ENCODE measurements at places on chromosomes 7 and 10.

GRCh38 chr10:75091146-75091545 is 20.3 kb upstream of the SAMD8 start:
- DNase-seq, result no peak

- no peak for DNase-seq
Measured at GRCh38 chr10:61628151-61628874, 34.4 kb upstream of the CABCOCO1 start.

- no peak for DNase-seq
Measured at GRCh38 chr7:117110480-117111315, 157.4 kb downstream of the ST7 start.

GRCh38 chr10:102291221-102291905 is 46.0 kb downstream of the GBF1 start:
- DNase-seq, result no peak

GRCh38 chr10:120927352-120927751 is 76.2 kb downstream of the WDR11 start:
- DNase-seq, result no peak

DNA sequence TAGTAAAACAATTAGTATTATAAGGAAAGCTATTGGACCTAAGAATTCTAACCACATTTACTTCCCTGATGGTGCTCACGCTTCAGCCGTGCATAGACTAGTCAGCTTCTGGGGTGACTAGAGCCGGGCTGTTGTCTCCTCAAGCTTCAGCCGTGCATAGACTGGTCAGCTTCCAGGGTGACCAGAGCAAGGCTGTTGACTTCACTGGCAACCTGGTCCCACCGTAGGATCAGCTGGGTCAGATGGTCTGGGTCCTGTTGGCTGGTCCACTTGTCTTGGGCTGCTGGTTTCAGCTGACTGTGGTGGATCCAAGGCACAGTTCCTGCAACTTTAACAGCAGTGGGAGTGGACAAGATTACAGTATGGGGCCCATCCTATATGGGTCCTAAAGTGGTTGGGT is 99.4 kb downstream of the TRIM24 start:
- DNase-seq, result no peak

DNA sequence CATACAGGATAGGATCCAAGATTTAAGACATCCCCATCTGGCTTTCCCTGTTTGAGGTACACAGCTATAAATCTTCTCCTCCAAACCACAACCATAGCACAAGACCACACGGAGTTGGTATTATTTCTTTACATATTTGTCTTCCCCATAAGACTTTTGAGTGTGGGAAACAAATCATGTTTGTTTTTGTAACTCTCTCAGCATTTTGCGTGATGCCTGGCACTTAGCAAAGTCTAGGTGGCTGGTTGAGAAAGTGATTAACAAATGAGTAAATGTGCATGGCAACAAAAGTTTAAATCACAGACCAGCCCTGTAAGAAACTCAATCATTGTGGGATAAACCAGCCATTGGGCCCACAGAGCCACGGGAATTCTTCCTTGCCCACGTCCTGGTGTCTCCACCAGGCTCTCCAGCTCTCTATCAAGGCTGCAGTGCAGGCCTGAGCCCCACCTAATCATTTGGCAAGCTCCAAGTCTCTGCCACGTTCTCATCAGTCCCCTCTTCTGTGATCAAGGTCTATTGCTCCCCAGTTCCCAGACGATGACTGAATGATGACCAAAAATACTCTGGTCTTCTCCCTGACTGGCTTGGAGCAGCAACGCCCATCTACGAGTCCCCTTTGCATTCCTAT is 317.8 kb downstream of the TNS3 start:
- DNase-seq, result no peak

DNA sequence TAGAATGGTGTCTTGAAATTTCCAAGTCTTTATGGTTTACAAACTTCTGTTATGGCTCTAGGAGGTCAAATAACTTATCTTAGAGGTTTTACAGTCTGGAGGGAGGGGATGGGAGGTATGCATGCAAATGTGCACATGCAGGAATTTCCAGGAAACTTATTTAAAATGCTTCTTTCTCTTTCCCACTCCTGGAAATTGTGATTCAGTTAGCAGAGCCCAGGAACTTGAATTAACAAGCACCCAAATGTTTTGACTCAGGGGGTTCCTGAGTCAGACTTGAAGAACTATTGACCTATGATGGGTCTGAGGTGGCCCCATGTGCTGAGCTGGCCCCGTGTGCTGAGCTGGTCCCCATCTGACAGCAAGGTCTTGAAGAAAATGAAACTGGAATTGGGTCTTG is 669.4 kb downstream of the INHBA start:
- DNase-seq, result no peak

- DNase-seq, result no peak
Measured at GRCh38 chr10:96261930-96262329, 9.4 kb downstream of the BLNK start.

DNA sequence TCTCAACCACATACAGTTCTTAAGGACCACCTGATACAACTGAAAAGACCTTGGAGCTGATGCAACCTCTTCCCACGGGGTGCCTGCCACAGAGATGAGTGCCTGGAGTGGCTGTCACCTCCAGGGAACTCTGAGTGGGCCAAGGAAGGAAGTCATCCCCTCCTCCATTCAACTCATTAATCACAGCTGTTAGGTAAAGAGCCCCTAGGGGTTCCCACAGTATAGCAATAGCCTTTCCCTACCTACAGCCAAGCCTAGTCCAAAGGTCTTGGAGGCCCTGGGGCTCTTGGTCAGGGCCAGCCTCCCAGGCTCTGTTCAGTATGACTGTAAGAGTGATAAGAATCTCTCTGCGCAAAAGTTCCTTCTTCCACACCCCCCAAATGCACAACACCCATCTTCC is 70.4 kb upstream of the NFE2L3 start:
- no peak for DNase-seq

DNA sequence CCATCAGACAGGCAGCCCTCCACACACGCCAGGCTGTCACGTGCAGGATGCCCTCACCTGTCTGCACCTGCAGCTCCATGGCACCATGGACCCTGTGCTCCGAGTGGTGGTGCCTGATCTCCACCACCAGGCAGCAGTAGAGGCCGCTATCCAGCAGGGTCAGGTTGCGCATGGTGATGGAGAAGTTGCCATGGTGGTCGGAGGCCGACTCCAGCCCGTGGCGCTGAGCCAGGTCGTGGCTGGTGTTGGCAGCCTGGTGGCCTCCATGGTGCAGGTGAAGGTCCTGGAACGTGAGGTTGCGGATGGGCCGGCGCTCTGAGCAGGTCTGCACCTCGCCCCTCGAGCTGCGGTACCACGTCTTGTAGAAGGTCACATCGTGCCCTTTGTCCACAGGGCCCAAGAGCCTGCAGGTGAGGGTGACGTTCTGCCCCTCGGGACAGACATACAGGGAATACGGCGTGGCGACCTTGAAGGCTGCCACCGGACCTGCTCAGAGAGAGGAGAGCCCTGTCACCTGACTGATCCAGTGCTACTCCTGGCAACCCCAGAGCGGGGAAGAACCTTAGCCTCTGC is 11.7 kb downstream of the VSIR start:
- no peak for DNase-seq

GRCh38 chr10:62582804-62583208 is 208.6 kb downstream of the ZNF365 start:
- no peak for DNase-seq

GRCh38 chr10:61120805-61121204 is 176.8 kb upstream of the RHOBTB1 start:
- DNase-seq, result no peak

GRCh38 chr10:104925232-104925851 is 284.3 kb downstream of the SORCS3 start:
- DNase-seq, result no peak

GRCh38 chr7:17743316-17743715 is 197.0 kb downstream of the SNX13 start:
- no peak for DNase-seq

DNA sequence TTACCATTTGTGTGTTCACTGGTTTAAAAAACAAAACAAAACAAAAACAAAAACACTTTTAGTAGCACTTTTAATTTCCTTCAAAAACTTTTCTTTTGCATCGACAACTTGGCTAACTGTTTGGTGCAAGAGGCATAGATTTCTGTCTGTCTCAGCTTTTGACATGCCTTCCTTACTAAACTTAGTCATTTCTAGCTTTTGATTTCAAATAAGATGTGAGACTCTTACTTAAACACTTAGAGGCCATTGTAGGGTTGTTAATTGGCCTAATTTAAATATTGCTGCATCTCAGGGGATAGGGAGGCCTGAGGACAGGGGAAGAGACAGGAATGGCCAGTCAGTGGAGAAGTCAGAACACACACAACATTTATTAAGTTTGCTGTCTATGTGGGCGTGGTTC is 66.3 kb downstream of the AVL9 start:
- DNase-seq, result no peak

Data from stimulated activated CD8-positive, alpha-beta memory T cell treated with anti-CD3 and anti-CD28 coated beads, Interleukin-15, amount 100 ng/mL, for 24 hours (primary cell).